ENCODE measurements at places on chromosomes 6 and 20.

DNA sequence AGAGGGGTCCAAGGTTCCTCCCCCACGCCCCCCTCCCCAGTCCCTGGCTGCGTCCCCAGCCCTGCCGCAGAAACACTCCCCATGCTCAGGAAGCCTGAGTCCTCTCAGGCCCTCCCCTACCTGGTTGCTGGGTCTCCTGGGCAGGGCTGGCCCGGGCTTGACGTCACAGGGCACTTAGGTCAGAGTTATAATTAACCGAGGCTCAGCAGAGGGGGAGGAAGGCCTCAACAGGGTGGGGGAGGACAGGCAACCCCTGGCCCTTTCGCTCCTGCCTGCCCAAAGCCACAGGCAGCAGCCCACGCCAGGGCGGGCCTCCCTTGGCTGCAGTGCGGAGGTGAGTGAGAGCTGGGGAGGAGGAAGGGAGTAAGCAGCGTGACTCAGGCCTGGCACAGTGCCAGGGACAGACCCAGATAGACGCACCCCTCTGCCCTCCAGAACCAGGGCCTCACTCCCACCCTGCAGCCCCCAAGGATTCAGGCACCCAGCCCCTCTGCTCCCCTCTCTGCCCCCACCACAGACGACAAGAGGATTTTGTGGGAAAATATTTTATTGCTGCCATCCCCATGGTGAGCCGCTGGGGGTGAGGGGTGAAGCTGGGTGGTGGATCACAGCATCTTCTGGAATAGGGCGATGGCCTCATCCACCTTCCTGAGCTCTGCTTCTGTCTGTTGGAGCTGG is at the start of gene VWA7:
VWA7 (minus strand) TSS at position 340 of the 678 bp plus-strand sequence. CDS start 549 bp downstream, outside the sequence.
- peak; percentile 37 for DNase-seq

DNA sequence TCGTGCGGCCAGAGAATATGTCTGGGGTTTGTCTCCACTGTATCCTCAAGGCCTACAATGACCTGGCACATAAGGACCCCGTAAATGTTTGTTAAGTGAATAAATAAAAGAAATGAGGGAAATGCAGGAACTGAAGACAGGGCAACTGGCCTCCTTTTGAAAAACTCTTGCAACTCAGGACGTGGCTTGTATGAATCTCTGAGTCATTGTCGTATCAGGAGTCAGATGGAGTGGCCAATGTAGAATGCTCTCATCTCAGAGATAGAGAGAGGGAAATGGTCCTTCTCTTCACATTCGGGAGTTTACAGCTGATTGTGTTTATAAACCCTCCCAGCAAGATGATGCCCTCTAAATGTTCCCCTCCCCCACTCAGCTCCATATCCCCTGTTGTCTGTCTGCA is 57.1 kb downstream of the UST start:
- DNase-seq: no peak

DNA sequence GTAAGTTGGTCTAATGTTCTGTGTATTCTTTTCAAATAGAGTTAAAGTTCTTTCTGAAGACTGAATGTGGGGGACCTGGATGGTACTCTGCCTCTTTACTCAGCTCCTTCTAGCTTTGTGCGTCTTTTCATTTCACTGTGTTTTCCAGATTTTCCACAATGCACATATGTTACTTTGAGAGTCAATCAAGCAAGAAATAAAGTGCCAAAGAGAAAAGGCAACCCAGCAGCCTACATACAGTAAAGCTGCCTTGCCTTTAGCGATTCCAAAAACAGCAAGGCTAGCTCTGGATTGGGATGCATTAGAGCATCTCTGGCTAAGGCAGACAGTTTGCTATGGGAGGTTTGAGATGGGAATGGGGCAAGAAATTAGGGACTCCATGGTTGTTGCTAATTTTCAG is 5.3 kb downstream of the C6orf163 start:
- DNase-seq: no peak

DNA sequence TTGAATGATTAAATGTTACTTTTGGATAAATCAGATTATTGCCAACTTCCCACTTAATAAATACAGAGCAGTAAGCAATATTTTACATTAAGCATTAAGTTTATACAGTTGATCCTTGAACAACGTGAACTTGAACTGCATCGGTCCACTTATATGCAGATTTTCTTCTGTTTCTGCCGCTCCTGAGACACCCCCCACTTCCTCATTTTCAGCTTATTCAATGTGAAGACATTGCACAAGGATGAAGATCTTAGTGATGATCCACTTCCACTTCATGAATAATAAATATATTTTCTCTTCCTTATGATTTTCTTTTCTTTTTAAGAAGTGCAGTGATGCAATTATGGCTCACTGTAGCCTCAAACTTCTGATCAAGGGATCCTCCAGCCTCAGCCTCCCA is 167.2 kb downstream of the LINC00237 start:
- no peak for DNase-seq

DNA sequence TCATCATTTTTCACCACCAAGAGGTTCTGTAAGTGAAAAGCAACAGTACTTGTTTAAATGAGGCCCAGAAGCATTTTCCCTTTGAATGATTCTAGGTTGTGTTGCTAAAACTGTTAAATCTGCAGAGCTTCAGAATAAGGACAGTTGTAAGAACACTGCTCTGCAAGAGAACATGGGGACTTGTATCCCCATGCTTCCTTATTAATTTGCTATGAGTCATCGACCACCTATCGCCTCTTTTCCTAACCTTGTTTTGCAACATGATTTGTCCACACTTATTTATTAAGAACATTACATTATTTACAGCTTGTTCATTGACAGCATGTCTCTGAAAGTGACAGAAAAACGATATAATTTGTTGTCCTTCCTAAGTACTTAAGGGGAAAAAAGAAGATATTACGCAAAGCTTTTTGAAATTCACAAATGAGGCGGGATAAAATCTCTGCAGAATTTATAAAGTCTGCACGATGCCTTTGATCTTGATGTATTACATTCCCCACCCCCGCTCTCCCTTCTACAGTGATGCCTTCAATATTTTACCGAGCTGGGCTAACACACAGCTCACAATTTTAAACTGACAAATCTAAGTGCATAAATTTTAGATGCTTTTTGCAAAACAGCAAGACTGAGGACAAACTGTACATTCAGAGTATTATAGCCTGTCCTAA is 220.0 kb upstream of the SPTLC3 start:
- DNase-seq: no peak

DNA sequence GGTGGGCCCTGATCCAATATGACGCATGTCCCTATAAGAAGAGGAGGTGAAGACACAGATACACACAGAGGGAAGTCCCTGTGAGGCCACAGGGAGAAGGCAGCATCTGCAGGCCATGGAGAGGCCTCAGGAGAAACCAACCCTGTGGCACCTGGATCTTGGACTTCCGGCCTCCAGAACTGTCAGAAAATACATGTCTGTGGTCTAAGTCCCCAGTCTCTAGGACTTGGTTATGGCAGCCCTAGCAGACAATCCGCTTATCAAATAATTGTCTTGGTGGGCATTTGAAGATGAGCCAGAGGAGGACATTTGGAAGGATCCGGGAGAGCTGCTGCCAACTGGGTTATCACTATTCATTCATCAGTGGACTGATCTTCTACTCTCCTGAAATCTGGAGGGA is 57.6 kb upstream of the FOXQ1 start:
- DNase-seq: no peak

DNA sequence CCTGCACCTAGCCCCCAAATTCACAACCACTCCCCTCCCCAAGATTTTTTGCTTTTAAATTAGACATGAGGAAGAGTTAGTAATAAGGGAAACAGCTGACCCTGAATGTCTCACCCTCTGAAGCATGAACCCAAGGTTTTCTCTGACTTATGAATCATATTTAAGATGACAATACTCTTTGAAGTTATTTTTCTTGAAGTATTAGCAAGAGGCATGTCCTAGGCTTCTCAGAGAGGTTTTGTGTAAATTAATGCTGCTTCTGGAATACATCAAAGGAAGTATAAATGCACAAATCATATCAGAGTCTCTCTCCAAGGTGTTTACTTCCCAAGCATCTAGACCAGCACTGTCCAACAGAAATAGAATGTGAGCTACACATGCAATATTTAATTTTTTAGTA is 408.1 kb upstream of the MARCKS start:
- DNase-seq: no peak

DNA sequence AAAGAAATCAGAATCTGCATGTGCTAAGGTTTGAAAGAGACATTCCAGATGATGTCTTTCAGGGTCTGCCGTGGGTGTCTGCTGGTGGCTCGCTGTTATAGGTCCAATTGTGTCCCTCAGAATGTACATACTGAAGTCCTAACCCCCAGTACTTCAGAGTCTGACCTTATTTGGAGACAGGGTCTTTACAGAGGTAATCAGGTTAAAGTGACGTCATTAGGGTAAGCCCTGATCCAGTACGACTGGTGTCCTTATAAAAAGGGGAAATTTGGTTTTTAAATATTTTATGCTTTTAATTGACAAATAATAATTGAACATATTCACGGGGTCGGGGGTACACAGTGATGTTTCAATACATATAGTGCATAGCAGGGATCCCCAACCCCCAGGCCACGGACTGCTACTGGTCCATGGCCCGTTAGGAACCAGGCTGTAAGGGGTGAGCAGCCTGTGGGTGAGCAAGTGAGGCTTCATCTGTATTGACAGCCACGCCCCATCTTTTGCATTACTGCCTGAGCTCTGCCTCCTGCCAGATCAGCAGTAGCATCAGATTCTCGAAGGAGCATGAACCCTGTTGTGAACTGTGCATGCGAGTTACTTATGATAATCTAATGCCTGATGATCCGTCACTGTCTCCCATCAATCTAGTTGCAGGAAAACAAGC is 33.2 kb upstream of the SLC22A23 start:
- no peak for DNase-seq

GRCh38 chr6:149563203-149563927 is 2.8 kb upstream of the GINM1 start:
- no peak for DNase-seq

DNA sequence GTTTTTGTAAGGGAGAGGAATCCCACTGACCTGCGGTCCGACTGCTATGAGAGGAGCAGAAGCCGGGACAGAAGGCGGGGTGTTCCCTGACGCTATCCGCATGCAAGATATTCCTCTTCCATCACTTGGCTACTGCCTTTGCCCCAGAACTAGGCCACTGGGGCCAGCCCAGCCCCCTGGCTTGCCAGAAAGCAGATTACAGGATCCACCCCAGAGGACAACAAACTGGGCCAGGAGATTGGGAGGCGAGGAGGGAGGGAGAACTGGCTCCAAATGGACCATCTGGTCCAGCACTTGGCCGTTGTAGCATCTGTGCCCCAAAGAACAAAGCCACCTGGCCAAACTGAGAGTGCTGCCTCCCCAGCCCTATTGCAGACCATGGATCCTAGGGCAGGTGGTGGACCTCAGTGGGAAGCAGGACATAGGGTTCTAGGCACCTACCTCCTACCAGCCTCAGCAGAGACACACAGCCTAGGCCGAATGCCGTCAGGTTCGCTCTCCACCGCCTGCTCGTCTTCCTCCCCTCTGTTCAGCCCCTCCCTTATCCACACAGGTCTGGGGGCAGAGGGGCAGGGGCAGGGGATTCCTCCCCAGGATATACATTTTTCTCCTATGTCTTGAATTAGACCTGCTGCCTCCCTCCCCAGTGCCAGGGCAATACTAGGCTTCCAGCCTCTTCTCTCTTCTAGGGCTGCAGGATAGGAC is 4.0 kb downstream of the MDGA1 start:
- DNase-seq: no peak

DNA sequence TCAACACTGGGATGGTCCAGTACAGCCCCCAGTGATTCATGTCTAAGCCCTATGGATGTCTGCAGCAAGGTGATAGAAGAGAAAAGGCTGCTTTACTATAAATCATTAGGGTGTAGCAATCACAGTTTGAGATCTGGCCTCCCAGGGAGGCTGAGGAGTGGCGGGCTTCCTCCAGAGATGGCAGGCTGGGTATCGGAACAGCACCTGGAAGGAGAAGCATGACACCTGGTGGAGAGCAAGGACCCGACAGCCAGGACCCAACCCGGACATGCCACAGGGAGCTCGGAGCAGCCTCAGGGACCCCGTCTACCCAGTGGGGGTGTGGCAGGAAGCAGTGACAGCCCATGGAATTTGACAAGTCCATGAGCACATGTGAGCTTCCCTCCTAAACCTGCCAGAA is 114.8 kb upstream of the CD93 start:
- DNase-seq: no peak

DNA sequence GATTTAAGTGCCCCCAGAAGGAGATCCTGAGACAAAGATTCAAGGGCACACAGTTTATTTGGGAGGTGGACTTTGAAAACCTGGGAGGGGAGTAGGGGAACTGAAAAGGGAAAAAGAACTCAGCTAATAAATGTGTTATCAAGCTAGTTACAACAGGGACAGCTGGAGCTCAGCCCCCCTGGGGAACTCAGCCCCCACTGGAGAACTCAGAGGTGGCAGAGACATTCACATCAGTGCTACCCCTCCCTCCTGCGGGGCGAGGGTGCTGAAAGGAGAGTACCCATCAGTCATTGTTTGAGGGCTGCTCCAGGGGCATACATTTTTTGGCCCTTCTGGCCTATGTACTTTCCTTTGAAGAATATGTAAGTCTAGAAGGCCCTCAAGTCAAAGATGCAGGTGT is 101.4 kb downstream of the LRFN2 start:
- DNase-seq: no peak

DNA sequence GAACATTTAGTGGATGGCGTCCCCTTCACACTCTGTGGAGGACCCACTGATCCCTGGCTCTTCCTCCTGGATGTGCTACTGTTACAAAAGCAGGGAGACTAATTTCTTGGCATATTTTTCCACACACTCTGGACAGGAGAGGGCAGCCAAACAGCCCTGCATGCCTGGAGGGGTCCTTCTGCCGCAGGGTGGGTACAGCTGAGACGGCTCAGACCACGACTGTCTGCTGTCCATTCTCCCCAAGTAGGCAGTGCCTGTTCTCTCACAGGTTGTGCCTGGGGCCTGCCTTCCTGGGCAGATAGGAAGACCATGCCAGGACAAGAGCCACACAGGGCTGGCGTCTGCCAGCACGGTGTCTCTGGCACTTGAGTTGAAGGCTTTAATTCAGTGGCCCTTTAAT is 260.1 kb downstream of the FOXC1 start:
- no peak for DNase-seq

DNA sequence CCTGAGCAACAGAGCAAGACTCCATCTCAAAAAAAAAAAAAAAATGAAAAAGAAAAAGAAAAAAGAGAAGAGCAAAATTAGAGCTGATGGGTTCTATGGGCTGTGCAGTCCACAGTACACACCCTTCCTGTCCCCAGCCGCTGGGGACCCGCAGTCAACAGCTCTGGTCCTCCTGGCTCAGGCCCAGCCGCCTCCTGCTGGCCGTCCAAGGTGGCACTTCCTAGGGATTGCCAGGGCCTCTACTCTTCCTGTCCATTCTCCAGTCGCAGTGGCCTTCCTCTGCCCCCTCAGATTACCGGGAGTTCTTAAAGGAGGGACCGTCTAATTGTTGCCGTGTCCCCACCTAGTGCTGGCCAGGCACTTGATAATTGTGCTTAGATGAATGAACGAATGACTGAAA is 41.7 kb downstream of the TMEM242 start:
- DNase-seq: no peak

- DNase-seq: no peak
Measured at GRCh38 chr6:73134588-73134987, 90.7 kb downstream of the KHDC1L start.

- DNase-seq: no peak
Measured at GRCh38 chr6:167420858-167421766, 96.2 kb downstream of the TTLL2 start.

- DNase-seq: no peak
Measured at GRCh38 chr20:43506238-43506637, 1.3 kb upstream of the L3MBTL1 start.

- no peak for DNase-seq
Measured at GRCh38 chr6:51386347-51386836, 567.7 kb downstream of the TFAP2B start.

Measured in stimulated activated CD8-positive, alpha-beta memory T cell treated with anti-CD3 and anti-CD28 coated beads, Interleukin-7, amount 100 ng/mL, for 1 hour (primary cell).